ENCODE measurements at places on chromosomes 4 and X.

- no peak for DNase-seq
Measured at GRCh38 chrX:108064613-108065012, 19.7 kb downstream of the VSIG1 start.

GRCh38 chr4:73588613-73589012, 31.6 kb downstream of the RASSF6 start:
- DNase-seq = no peak

- no peak for DNase-seq
Measured at GRCh38 chrX:54430519-54430918, 9.7 kb upstream of the TSR2 start.

GRCh38 chr4:140499391-140499790, 1.3 kb upstream of the MGAT4D start:
- no peak for DNase-seq

- DNase-seq = no peak
Measured at GRCh38 chrX:150409964-150410363, 46.8 kb downstream of the MAMLD1 start.

DNA sequence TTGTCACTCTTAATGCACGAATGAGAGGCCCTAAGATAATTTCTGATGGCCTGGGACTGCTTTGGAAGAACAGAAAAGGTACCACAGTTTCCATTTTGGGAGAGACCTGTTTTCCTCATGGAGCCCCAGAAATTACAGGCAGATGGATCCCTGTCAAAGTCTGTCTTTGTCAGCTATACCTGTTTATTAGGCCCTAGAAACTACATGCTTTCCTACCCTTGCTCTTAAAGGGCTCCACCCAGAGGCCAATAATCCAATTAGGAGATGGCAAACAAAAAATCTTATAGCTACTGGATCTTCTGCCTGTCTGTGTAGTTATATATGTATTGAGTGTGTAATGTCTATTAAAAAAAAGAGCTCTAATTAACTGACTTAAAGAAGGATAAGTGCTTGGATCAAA, 141.3 kb downstream of the NR3C2 start:
- no peak for DNase-seq

DNA sequence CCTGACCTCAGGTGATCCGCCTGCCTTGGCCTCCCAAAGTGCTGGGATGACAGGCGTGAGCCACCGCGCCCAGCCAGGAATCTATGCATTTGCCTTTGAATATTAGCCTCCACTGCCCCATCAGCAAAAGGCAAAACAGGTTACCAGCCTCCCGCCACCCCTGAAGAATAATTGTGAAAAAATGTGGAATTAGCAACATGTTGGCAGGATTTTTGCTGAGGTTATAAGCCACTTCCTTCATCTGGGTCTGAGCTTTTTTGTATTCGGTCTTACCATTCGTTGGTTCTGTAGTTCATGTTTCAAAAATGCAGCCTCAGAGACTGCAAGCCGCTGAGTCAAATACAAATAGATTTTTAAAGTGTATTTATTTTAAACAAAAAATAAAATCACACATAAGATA, 44.2 kb upstream of the SHOX start:
- DNase-seq = no peak

All from activated CD4-positive, alpha-beta T cell treated with anti-CD3 and anti-CD28 coated beads, Interleukin-2, amount 50 U/mL, for 1 hour (primary cell).